ENCODE measurements at places on chromosomes 13 and 19. TPM values are rescaled to one million over a fixed set of nuclear protein-coding genes. Genes with fewer than 3 reads are reported as not detected.
A peak's percentile ranks its signal among the peaks of the same experiment; 100 is the strongest.

The LONP1 gene
- 280 TPM for total RNA-seq

The DZIP1 gene
- total RNA-seq = not detected

The NLRP9 gene
- total RNA-seq = not detected

The GRIN3B gene
- not detected for total RNA-seq

The SLC8A2 gene
- 0.59 TPM for total RNA-seq

The BCL3 gene
- 22.9 TPM for total RNA-seq

DNA sequence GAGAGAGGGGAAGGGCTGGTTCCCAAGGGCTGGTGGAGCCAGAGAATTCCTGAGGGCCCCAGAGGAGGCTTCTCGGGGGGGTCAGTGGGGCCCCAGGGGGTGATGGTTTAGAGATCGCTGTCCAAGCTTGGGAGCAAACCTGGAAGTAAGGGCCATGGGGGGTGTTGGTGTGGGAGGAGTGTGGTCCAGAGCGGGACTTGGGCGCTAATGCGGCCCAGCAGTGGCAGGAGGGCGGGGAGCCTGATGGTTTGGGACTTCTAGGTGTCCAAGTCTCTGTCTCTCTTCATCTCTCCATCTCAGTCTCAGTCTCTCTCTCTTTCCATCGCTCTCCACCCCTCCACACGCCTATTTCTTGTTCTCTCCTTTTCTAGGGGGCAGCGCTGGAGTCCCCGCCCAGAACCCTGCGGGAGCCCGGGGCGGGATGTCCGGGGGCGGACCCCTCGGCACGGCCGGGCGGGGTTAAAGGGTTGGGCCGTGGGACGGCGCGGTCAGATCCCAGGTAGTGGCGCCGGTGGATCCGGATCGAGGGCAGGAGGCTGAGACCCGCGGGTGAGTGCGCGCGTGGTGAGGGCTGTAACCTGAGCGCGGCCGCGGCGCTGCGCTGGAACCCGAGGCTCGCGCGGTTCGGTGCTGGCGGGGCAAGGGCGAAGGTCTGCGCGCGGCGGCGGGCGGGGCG, at the start of gene CYP4F22:
Gene CYP4F22 (plus strand): TSS at position 491 of the 676 bp plus-strand sequence. CDS start 16,812 bp downstream, outside the sequence.
- DNase-seq = no peak

- no peak for DNase-seq
These were observed 2792.1 kb downstream of the PCDH9 start for GRCh38 chr13:64438084-64438483.

DNA sequence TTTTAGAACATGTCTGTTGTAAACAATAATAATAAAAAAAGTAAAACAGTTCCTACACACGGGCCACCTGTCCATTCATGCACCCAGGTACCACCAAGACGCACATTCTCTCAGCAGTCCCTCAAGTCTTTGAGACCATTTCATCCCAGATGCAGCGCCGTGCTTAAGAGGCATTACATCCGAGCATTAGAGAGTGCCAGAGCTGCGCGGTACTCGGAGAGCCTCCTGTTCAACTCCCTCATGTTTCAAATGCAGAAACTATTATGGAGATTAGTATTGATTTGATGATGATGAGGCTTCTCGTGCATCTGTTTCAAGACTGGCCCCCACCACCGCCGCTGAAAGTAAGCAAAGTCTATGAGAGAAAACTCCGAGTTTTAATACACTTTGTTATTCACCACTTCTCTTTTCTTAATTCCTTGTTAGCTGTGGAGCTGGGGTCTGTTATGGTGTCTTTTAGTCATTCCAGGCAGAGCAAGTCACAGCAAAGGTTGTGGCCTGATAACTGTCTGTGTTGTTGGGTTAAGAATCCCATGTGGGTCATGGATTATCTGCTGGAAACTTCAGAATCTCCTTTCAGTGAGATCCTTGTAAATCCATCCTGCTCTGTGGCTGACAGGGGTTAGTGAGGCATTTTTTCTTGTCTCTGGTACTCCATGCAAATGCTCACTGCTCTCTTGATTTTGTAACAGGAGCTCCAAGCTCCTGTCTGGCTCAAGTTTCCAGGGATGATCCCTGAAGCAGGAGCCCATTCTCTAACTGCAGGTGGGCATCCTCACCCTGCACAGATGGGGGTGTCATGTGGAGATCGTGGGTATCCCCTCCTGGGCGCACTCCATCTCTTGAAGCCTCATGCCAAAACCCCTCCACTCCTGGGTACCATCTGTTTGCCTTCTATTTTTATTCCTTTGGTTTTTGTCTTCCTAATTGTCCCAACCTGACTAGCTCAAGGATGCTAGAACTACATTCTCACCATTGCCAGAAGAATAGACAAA, 74.9 kb upstream of the MTIF3 start:
- DNase-seq = no peak

DNA sequence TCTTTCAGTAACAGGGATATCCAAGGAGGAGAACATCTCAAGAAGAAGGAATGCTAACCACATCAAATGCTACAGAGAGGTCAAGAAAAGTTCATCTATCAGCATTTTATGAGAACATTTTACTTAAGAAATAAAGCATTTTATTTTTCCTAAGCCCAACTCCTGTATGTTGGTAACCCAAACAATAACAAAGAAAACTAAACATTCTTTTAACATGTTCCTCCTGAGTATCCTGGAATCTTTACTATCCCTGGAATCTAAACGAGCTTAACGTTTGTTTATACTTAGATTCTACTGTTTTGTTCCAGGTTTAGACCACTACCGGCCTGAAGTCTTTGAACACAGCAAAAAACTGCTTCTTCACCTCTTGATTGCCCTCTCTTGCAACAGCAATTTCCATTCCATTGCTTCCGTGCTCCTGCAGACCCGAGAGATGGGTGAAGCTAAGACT, 89.7 kb downstream of the ZAR1L start:
- no peak for DNase-seq

- peak; percentile 85 for DNase-seq
These were observed 1.4 kb upstream of the ZMYM5 start for GRCh38 chr13:19864746-19865309.

DNA sequence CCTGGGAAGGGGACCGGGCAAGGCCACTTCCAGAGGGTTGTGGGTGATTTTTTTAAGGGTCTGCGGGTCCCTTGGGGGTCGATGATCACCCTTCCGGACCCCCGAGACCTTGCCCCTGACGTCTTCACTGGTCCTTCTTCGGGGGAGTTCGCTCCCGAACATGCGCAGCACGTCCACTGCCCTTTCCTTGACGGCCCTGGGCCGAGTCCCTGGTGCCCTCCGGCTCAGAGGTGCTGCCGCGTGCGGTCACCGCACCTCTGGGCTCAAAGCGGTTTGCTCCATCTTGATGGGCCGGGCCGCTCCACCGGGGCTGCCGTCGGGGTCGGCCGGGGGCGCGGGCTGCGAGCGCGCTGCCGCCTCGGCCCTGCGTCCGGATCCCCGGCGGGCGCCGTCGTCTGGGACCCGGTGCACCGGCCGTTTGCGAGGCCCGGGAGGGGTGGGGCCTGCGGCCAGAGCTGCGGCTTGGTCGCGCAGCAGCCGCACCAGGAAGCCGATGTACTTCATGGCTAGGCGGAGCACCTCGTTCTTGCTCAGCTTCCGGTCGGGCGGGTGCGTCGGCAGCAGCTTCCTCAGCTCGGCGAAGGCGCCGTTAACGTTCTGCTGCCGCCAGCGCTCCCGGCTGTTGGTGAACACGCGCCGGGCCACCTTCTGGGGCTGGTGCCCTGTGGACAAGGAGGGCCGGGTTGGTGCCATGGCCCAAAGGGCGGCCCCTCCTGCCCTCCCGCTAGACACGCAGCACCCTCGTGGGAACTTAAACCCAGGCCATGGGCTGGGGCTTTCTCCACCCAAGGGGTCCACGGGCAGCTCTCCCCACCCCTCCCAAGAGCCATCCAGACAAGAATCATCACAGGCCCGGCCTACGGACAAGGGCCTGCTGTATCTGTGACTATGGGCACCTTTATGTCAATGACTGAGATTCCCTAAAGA, 3.3 kb downstream of the LYL1 start:
- DNase-seq = peak; percentile 70

DNA sequence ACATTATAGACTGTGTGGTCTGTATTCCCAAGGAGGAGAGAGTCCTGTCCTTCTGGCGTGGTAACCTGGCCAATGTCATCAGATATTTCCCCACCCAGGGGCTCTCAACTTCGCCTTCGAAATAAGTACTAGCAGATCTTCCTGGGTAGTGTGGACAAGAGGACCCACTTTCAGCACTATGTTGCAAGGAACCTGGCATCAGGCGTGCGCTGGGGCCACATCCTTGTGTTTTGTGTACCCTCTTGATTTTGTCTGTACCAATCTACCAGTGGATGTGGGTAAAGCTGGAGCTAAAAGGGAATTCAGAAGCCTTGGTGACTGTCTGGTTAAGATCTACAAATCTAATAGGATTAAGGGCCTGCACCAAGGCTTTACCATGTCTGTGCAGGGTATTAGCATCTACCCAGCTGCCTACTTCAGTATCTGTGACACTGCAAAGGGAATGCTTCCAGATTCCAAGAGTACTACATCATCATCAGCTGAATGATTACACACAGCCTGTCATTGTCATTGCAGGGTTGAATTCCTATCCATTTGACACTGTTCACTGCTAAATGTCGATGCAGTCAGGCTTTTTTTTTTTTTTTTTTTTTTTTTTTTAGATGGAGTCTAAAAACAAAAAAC, 148.0 kb downstream of the PRR20E start:
- DNase-seq = no peak

DNA sequence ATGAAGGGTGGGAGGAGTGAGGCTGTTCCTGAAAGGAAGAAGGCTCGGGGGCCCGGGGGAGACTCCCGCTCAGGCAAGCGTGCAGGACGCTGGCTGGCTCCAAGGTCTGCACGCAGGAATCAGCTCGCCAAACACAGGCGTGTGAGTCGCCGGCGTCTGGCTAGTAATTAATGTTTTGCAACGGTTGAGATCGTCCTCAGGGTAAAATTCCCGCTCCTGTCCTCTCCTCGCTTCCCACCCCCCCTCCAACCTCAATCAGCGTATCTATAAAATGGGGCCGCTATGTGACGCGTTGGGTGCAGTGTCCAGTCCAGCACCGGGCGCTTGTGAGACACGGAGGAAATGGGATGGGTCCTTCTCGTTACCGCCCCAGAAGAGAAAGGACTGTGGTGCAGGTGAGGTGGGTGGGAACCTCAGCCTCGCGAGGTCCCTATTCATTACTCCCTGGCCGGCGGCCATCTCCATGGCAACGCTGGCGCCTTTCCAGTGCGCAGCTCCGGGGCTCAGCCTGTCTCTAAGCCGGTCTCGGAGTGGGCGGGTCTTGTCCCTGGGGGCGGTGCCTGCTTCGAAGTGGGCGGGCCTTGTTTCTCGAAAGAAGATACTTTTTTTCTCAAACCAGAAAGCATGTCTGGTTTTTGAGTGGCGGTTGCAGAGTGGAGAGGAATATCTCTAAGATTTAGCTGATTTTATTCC, 6.5 kb upstream of the ZNF579 start:
- peak; percentile 89 for DNase-seq

- DNase-seq = peak; percentile 47
These were observed 20.3 kb downstream of the C19orf81 start for GRCh38 chr19:50669302-50670101.

DNA sequence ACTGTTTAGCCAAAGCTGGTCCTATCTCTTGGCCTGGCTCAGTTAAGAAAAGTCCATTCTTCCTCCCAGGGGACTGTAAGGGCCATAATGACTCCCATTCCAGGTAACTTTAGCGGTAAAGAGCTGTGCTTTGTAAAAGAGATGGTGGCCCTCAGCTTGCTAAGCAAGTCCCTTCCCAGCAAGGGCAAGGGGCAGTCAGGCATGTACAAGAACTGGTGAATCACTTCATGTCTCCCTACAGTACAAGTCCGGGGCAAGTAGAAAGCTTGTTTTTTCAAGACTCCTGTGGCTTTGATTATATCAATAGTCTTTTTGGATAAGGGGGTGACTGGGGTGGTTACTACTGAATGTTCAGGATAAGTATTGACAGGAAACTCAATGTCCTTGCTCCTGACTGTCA, 88.9 kb downstream of the SLC25A15 start:
- DNase-seq = no peak

GRCh38 chr13:23129331-23129730, 51.4 kb upstream of the SGCG start:
- DNase-seq = no peak

DNA sequence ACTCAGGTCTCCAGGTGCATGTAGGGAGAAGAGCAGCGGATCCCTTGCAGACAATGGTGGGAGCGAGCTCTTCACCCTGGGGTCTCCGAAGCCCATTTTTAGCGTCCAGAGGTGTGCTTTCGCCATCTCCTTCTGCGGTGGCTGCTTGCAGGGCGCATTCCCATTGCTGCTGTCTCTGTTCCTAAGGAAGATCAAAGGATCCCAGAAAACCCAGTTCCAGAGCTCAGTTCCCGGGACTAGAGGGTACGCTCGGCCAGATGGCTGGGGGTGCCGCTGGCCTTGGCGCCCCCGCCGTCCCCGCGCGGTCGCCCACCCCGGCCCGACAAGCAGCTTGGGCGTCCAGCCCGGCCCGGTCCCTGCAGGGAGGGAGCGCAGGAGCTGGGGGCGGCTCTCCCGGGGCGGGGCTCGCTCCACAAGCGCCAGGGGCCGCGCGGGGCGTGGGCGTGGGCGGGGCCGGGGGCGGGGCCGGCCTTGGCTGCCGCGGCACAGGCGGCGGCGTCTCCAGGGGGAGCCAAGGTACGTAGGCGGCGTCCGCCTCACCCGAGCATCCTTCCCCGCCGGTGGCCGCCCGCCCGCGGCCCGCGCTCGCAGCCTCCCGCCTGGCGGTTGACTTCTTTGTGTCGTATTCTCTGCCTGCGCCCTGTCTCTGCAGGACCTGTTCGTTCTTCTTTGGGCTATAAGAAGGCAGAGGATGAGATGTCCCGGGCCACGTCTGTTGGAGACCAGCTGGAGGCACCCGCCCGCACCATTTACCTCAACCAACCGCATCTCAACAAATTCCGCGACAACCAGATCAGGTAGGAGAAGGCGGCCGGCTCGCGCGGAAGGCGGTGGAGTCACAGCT, 96.8 kb downstream of the ATP8A2 start:
- DNase-seq = no peak

DNA sequence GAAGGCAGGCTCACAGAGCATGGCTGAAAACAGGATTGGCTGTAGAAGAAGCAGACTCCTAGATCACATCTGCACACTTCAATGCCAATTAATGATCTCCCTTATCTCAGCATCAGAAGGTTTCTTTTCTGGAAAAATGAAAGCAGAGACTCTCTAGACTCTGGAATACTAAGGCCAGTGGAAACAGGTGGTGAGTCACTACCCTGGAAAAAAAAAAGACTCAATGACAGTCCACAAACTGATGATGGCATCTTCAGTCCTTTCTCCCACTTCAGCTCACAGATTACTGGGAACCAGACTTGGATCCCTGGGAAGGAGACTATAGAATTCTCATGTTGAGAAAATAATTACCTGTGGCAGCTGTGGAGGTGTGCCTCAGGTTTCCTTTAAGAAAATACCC, 47.5 kb upstream of the MBNL2 start:
- DNase-seq = no peak

DNA sequence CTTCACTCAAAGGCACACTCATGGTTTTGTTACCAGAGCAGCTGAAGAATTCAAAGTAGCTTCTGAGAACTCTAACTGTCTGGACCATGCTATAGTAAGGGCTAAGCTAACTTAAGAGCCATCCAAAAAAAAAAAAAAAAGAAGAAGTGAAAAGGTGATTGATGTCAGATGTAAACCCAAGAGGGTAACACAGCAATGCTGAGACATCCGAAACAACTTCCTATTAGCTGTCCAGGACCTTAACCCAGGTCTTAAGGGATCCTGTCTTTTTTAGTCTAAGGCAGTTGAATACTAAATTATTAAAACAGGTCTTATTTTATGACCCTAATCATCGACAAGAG, 11.2 kb upstream of the RAB20 start:
- DNase-seq = no peak
